ENCODE measurements at places on chromosomes 5 and 9.

- DNase-seq, result no peak
These were observed 239.0 kb downstream of the FANCC start for GRCh38 chr9:95078511-95078910.

DNA sequence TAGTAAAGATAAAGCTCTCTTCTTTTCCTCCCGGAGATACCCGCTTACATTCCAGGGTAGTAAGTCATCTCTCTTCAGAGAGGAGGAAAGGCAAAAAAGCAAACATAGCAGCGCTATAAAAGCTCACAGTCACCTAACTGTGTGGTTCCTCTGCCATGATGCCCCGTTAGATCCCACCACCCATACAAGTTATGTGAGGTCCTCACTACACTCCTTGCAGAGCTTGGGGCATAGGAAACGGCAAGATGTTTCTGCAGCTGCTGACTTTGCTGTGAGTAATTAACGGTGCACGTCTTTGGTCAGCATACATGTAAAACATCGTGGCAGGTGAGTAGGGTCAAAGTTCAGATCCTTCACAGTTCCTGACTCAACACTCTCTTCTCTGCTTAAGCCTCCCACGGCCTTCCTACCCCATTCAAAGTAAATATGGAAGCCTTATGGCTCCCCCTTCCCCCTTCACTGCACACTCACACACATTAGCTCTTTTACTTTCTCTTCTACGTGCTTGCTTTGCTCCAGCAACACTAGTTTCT, 218.9 kb downstream of the DIRAS2 start:
- no peak for DNase-seq

- DNase-seq, result no peak
These were observed 22.1 kb downstream of the LMX1B start for GRCh38 chr9:126635661-126636439.

- DNase-seq, result no peak
These were observed 97.2 kb downstream of the CARTPT start for GRCh38 chr5:71816307-71816706.

- DNase-seq, result no peak
These were observed 11.0 kb upstream of the PCDHB15 start for GRCh38 chr5:141234109-141234667.

GRCh38 chr5:1702318-1702717, 97.3 kb downstream of the MRPL36 start:
- DNase-seq, result no peak

- DNase-seq, result no peak
These were observed 246.6 kb upstream of the IRX2 start for GRCh38 chr5:2998106-2998505.

GRCh38 chr9:111078391-111079038, 40.2 kb upstream of the LPAR1 start:
- no peak for DNase-seq

DNA sequence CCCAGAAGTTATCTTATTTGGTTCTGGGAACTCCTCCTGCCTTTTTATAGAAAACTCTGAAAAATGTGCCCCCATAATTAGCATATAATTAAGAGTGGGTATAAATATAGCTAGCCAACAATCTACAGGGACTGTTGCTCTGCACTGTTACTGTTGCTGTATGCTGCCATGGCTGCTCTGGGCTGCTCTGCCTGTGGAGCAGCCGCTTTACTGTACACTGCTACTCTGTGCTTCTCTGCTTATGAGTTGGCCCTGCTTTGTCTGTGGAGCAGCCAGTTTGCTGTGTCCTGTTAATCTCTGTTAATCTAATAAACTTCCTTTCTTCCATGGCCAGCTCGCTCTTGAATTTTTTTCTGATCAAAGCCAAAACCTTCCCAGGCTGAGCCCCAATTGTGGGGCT, 2244.0 kb upstream of the ACO1 start:
- no peak for DNase-seq

- DNase-seq, result no peak
These were observed 340.2 kb downstream of the ARRDC3 start for GRCh38 chr5:91042936-91043255.

DNA sequence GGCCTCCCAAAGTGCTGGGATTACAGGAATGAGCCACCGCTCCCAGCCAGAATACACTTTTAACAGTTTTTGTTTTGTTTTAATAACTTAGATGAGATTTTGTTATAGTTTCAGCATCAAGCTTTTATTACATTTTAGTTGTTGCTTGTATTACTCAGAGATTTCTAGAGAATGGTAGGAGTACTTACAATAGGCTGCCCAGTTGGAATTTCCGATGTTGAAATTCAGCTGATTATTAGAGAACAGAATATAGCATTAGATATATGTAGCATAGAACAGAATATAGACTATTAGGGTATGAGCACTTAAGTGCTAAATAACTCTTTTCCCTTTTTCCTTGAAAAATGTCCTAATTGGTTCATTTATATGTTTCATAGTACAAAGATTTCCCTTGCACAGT, 6.2 kb downstream of the KDM4C start:
- no peak for DNase-seq

DNA sequence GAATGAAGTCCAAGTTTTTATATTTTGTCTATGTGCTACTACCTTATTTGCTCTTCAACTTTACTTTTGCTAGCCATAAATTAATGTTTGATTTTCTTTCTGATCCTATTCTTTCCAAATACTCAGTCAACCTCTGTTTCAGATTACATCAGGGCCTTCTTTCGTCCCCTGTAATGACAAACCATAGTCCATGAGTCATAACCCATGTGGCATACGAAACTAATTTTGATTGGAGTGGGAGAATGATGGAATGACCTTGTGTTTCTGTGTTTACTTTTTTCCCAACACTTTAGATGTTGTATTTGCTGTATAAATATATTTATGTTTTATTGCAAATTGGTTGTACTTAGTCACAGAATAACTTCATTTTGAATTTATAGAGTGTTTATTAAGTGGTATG, 1043.1 kb downstream of the DTWD2 start:
- DNase-seq, result no peak

- DNase-seq, result no peak
These were observed 18.5 kb downstream of the TPPP start for GRCh38 chr5:674630-675011.

GRCh38 chr5:124844371-124844920, 98.0 kb upstream of the ZNF608 start:
- no peak for DNase-seq

GRCh38 chr5:81425569-81425968, 31.6 kb upstream of the ACOT12 start:
- DNase-seq, result no peak

- no peak for DNase-seq
These were observed 100.3 kb upstream of the APC start for GRCh38 chr5:112637343-112637742.

DNA sequence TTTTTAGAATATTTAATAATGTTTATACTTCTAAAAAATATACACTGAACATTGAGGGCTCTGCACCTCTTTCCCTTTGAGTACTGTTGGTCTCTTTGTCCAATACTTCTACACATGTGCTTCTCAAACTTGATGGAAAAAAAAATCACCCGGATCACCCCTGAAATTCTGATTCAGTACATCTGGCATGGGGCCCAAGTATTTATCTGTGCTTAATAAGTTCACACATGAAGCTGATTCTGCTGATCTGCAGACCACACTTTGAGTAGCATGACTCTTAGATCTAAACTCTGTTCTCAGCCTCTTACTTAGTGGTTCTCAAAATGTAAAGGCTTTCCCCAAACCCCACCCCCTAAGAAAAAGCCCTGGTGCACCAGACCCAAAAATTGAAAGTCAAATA, 12.0 kb downstream of the RUSC2 start:
- no peak for DNase-seq

DNA sequence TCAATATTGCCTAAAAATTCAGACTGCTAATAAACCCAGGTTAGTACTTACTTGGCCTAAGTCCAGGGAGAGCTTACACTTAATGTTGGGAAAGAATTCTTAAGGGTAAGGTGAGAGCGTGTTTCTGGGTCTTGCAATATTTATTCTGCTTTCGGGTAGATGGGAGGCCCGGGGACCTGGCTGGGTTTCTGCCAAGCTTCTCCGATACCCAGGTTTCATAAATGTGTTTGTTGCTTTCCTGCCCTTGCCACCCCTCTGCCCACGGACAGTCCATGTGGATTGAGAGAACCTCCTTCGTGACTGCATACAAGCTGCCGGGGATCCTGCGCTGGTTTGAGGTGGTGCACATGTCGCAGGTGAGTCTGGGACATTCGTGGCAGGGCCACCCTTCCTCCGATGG, 48.4 kb upstream of the FOXI1 start:
- no peak for DNase-seq

DNA sequence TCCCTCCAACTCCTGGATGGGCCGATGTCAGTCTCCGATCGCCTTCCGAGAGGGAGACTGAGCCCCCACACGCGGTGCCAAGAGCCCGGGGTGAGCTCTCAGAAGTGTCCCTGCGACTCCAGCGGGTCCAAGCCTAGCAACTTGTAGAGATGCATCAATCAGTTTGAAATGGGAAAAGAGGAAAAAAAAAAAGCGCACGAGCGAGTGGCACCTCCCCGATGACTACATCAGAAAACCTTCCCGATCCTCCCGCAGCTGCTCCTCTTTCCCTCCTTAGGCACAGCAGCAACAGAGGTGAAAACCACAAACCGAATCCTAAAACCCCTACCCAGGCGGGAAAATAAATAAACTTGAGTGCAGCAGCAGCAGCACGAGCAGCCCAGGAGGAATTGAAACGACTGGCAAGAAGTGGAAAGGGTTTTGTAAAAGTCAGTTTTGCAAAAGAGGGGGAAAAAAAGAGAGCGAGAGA, 1.0 kb upstream of the EFNA5 start:
- DNase-seq, result no peak

- DNase-seq, result no peak
These were observed 120.4 kb downstream of the RAPGEF6 start for GRCh38 chr5:131514316-131515283.
